Iris pigment epithelial cell (primary cell): ENCODE measurements at places on chromosomes 5 and 9.

- DNase-seq = peak; percentile 60
Observed at GRCh38 chr5:55969956-55970355, 24.8 kb downstream of the IL6ST start.

DNA sequence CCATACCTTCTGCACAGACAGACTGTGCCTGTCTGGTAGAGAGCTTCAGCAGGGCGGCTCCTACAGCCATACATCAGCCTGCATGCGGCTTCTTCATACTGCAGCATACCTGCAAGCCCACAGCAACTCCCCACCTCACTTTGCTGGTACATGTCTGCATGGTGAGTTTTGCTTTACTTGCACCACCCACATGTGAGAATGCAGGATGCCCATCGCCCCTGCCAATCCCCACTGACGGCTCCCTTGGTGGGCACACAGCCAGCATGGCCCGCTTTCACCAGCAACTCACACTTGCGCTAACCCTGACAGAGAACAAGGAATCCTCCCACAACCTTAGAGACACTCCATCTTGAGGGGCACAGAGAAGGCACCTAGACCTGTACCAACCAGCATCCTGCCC, 114.9 kb downstream of the DTWD2 start:
- no peak for DNase-seq

DNA sequence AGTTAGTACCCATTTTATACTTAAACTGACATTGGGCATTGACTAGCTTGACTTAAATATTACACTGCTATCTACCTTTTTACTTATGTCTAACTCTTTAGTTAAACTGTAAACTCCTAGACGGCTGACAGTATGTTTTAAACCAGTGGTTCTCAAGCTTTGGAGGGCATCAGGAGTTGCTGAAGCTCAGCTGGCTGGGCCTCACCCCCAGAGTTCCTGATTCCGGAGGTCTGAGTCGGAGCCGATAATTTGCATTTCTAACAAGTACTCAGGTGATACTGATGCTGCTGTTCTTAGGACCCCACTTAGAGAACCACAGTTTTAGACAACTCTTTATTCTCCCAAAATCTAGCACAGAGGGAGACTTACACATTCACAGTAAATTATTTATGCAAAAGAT, 63.3 kb upstream of the PCA3 start:
- DNase-seq = no peak

GRCh38 chr9:129258124-129258822, 80.2 kb upstream of the IER5L start:
- DNase-seq = peak; percentile 90

DNA sequence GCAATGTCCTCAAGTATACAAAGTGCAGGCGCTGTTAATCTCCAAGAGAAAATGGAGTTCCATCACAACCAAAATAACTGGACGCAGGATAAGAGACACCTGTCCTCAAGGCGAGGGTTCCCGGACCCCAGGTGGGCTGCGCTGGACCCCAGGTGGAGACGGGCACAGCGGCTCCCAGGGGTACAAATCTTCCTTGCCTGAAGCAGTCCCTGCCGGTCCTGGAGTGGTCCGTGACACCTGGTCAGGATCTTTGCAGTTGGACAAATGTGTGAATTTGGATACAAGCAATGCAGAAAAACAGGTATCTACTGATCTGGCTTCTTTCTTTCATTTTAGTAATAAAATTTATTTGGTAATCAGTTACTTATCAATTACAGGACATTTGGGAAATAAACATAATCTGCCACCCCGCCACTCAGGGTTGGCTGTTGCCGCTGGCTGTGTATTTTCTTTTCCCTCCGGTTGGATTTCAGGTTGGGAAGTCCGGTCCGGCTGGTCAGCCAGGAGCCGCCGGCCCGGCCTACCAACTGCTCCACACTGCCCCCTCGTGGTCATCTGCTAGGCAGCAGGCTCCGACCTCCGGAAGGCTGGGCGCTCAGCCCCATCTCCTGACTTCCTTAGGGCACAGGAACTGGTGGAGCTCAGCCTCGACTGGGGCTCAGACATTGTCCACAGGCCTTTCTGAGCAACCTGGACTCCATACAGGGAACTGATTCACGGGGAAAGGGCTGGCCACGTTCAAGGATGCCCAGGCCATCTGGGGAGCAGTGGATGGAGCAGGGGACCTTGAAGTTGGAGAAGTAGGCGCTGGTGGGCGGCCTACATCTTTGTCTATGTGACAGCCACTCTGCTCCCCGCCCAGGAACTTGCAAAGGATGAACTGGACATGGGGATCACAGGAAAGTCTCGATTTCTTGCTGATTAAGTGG, 43.4 kb downstream of the NXNL2 start:
- peak; percentile 64 for DNase-seq

GRCh38 chr5:54115735-54116403, 194.5 kb downstream of the ARL15 start:
- DNase-seq = no peak

DNA sequence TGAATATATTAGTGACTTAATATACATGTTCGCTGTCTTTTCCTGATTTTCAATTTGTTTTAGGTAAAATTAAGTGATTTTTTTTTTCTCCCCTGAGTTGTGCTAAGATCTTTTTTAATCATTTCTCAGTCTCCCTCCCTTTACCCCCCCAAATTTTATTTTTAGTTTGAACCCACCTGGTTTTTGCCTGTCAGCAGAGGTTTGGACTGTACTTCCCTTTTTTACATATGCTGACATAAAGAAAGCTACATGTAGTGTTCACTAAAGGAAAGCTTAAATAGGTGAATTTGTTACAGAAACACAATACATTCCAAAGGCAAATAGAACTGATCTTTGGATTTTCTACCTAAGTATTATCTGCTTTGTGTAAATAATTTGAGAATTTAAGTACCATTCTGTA, 82.2 kb downstream of the IPO11 start:
- no peak for DNase-seq

- DNase-seq = no peak
Observed at GRCh38 chr9:133986774-133987445, 5.2 kb downstream of the VAV2 start.

DNA sequence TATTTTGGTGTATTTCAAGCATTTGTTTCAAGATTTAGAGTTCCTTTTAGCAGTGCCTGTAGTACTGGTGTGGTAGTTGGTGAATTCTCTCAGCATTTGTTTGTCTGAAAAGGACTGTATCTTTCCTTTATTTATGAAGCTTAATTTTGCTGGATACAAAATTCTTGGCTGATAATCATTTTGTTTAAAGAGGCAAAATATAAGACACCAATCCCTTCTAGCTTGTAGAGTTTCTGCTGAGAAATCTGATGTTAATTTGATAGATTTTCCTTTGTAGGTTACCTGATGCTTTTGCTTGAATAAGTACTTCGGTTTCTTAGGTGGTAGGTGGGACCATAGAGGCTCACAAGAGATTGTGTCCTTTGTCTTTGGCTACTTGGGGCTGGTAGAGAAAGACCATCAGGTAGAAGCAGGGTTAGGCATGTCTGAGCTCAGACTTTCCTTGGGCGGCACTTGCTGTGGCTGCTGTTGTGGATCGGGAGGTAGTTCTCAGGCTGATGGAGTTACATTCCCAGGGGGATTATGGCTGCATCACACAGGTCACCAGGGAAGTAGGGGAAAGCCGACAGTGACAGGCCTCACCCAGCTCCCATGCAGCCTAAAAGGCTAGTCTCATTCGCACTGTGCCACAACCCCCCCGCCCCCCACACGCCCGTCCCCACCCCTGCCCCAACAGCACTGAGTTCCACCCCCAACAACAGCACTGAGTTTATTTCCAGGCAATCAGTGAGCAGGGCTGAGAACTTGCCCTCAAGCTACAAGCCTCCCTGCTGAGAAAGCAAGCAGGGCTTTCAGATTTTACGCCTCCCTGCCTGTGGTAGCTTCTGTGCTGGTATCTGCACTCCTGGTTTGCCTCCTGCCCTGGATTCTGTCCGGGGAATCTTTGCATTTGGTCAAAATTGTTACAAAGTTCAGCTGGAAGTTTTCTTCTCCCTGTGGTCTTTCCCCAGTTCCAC, 127.1 kb upstream of the GLRA1 start:
- DNase-seq = no peak

GRCh38 chr9:128987805-128988204, 40.3 kb downstream of the NUP188 start:
- peak; percentile 81 for DNase-seq

DNA sequence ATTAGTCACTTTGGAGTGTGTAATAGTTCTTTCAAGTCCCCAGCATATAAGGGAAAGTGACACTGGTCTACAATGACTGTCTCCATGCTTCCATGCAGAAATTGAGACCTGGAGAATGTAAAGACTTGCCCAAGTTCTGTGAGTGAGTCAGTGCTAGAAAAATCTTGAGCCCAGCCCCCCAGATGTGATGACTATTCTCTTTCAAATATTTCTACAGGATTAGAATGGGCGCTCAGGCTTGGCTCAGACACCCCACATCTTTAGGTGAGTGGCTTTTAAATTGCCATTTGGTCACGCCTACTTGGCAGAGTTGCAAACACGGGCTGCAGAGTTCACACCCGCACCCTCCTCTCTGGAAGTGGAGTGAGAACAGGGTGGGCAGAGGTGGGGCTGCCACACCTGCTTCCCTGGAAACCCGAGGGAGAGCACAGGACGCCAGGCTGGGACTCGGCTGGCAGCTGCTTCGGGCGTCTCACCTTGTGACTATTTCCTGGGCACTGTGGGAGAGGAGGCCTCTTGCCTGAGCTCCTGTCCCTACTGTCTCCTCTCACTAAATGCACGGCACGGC, 37.6 kb downstream of the ROPN1L start:
- DNase-seq = peak; percentile 85

- peak; percentile 61 for DNase-seq
Observed at GRCh38 chr9:136978073-136978864, 965 bp downstream of the PTGDS start.

DNA sequence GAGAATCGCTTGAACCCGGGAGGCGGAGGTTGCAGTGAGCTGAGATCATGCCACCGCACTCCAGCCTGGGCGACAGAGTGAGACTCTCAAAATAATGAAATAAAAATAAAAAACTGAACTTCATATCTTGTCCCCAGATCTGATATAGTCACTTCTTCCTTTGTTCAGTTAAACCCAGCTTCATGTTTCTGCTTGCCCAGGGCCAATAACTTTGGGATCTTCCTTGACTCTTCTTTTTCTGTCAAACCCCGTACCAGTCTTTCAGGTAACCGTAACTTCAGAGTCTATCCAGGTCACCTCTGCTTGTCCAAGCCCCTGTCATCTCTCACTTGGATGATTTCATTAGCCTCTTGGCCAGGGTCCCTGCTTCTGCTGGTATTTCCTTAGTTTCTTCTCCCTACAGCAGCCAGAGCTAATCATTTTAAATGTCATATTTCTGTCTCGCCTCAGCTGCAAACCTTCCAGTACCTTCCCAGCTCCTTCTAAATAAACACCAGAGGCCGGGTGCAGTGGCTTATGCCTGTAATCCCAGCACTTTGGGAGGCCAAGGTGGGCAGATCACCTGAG, 19.7 kb upstream of the ABL1 start:
- DNase-seq = no peak

DNA sequence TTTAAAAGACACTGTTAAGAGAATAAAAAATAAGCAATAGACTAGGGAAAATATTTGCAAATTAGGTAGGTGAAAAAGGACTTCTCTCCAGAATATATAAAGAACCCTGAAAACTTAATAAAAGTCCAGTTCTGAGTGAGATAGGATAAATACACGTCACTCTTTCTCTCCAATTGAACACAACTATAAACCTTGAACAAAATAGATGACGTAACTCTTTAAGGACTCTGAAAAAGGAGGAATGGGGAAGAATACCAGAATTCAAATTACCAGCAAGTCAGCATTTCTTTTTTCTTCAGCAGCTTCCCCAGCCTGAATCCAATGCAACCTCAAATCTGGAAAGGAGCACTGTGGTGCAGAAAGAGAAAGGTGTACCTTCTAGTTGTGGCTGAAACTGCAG, 6.8 kb upstream of the WDR41 start:
- DNase-seq = no peak

DNA sequence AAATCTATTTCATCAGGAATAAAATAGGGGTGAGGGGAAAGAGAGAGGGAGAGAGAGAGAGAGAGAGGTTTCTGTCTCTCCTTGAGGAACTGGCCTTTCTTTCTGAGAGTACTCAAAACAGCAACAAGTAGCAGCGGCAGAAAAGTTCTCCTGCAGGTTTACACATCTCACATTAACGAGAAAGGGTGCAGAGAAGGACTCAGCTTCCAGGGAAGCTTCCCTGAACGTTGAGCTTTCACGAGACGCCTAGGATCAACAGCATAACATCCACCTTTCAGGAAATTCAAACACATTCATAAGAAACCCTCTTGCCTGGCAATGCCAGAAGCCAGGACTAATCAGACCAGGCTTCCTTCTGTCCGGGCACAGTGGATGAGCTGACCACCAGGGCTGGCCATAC, 162.9 kb downstream of the ZDHHC21 start:
- DNase-seq = no peak
